Fibroblast of skin of left biceps (primary cell): ENCODE measurements at places on chromosomes 2 and 18.

DNA sequence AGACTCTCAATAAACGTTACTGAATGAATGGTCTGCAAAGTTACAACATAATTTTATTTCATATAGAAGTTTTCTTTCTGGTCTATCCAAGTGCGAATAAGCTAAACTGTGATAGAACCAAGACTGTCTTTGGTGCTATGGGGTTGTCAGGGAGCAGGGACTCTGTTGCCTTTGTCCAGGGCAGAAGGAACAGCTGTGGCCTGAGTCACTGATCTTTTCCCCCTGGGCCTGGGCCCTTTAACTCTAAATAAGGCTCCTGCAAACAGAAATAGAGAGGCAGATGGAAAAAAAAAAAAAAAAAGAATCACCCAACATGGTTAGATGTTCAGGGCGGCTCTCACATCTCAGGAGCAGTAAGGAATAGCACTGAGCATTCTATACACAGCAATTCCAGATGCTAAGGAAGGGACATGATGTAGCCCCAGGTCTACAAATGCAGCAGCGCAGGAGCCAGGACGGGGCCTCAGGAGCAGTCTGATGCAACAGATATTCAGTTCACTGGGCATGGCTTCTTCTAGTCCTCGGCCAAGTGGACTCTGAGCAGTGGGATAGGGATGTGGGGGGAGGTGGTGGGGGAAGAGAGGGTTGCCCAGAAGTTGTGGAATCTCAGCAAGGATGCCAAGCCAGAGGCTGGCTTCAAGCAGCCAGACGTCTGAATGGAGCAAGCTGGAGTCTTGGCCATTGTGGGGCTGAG lies 247.1 kb upstream of the SIX2 start:
- no peak for DNase-seq

DNA sequence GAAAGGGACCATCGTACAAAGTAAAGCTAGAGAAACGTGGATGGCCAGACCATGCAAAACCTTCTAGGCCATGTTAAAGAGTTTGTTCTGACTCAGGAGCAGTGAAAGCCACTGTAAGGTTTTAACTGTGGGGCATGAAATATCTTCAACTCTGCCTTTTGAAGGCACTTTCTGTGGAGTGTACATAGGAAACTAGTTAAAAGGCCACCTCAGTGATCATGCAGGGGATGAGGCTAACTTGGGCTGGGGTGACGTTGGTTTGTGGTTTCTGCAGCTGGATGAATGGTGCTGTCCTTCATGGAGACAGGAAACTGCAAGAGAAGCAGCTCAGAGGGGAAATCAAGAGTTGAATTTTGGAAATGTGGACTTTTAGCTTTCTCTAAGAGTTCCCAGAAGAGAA lies 190.7 kb downstream of the CDCA7 start:
- DNase-seq, result no peak

- DNase-seq, result no peak
These were observed 27.7 kb downstream of the HS1BP3 start for GRCh38 chr2:20623241-20623640.

DNA sequence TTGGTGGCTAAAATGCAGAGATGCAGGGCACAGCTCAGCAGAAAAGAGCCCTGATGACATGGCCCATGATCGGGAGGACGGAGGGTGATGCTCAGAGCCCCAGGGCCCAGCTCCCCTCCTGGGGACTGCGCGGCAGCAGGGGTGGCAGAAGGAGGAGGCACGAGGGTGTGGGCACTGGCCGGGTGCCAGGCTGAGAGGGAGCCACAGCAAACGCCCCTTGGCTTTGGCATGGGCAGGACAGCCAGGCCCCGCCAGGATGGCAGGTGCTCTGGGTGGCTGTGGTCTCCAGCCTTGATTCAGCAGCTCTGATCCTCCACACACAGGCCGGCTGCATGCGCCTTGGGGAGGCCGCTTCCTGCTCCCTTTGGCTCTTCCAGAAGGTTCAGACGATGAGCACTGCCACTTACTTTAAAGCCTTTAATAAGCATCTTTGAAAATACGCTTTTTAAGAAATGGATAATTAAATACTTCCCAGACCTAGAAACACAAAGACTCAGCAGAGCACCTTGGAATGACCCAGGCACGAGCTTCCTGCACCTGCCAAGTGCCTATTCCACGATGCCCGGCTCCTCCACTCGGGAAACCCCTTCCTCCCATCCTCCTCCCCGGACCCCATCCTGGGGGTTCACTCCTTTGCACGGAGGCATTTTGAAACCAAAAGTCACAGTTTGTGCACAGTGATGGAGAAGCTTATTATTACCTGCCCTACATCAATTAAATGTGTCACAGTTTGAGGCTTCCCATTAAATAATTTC lies 78.5 kb upstream of the SNTG2 start:
- DNase-seq, result no peak

DNA sequence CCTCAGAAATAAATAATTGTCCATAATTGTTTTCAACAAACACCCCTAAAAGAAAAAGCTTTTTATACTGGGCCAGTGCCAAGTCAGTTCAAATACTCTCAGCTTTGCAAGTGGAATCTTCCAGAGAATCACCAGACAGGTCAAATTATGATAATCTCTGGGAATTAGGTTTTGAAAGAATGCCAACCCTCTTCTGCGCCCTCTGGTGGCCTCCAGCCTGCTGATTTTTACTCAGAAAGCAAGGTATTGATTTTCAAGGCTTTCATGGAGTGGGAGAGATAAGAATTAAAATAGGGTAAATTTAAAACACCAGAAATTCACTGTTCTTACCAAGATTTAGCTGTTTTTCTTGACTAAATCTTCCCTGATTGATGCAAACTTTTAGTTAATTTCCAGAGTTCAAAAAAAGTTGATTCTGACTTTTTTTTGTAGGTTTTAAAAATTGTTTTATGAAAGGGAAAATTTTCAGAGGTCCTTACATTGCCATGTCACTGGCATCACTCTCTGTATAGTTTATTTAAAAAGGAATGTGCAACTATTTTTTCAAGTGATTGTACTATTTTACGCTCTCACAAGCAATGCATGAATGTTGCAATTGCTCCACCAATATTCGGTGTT lies 282.9 kb upstream of the TNP1 start:
- DNase-seq, result no peak

- no peak for DNase-seq
These were observed 577 bp upstream of the GLI2 start for GRCh38 chr2:120734930-120735651.

GRCh38 chr2:20781656-20782265 lies 41.1 kb downstream of the LDAH start:
- DNase-seq, result no peak

GRCh38 chr2:134823431-134823830 lies 15.0 kb upstream of the ACMSD start:
- no peak for DNase-seq

DNA sequence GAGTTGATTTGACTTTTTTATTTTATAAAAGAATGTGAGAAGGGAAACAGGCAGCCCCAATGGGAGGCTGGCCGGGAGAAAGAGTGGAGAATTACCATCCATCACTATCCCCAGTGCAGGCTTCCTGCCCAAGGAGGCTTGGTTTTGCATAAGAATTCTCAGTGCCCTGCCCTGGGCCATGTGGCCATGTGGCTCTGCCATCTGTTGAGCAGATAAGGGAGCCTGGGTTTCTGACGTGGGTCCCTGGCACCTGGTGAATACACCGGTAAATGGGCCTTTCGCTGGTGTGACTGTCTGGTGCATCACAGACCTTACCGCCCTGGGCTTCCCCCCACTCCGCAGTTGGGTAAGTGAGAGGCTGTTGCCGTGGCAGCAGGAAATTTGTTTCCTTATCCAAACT lies 54.5 kb upstream of the TMEM163 start:
- DNase-seq, result no peak

DNA sequence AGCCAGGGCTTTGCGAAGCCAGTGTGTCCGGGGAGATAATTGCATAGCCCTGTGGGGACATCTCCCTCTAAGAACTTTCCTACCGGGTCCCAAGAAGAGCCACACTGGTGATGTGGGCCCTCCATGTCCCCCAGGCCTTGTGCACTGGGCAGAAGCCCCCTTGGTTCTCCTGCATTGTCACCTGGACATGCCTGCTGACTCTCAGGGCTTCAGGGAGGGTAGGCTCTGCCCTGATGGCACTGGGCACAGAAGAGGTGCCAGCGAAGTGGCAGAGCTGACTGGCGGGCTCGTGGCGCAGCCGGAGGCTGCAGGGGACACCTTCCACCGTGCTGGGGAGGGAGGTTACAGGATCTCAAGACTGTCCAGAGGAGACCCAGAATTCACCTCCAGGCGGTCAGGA lies 28.3 kb downstream of the GLI2 start:
- DNase-seq, result no peak

- DNase-seq, result no peak
These were observed 7.2 kb downstream of the SLC66A2 start for GRCh38 chr18:79944126-79944731.
